ENCODE measurements at places on chromosomes 3 and 15.
A peak's percentile ranks its signal among the peaks of the same experiment; 100 is the strongest.

DNA sequence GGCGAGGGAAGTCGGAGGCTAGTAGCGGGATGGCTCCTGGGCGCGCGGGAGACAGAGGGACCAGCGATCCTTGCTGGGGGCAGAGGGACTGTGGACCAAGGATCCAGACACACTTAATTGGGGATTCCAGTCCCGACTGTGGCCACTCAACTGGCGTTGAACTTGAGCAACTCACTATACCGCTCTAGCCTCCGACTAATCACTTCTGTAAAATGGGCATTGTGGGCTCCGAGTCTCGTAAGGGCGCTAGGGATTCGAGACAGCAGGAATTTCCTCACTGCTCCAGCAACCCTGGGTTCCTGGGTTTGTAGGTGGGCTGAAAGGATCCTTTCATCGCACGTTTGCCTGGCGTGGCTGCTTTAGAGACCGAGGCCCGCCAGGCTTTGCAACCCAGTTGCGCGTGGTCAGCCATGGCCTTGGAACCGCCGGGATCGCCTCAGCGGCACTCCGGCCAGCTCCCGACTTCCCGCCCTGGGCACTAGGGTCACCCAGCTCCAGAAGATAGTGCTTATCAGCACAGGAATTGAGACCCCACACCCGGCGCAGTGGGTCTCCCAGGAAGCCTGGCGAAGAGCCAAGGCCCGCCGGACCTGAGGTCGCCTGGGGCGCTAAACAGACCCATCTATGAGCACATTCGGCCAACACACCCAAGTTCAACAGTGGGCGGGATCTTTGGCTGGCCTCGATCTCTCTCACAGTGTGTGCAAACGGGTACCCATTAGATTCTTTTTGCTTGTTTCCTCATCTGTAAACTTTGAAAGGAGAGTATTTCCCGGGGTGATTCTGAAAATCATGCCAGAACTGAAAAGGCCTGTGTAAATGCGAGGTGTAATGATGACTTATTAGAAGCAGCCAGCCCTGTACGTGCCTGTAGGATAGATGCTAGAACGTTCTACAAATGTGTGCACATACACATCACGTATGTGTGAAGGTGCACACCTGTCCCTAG is 9.9 kb downstream of the FOXL2 start:
- no peak for DNase-seq

DNA sequence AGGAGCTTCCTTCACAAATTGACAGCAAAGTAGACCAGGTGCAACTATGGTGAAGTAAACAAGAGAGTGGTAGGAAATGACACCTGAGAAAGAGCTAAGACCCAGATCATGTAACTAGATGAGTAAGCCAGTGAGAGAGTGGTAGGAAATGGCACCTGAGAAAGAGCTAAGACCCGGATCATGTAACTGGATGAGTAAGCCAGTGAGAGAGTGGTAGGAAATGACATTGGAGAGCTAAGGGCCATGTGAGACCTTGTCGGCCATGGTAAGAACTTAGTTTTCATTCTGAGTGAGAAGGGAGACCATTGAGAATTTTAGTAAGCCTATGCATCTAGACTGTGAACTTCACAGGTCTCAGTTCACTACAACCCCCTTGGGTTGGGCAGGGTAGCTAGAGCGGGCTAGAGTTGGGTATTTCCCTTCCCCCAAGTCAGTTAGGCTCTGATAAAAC is 5.4 kb upstream of the SENP7 start:
- peak; percentile 67 for DNase-seq

- DNase-seq = no peak
Observed at GRCh38 chr3:180196658-180197057, 159.9 kb upstream of the PEX5L start.

DNA sequence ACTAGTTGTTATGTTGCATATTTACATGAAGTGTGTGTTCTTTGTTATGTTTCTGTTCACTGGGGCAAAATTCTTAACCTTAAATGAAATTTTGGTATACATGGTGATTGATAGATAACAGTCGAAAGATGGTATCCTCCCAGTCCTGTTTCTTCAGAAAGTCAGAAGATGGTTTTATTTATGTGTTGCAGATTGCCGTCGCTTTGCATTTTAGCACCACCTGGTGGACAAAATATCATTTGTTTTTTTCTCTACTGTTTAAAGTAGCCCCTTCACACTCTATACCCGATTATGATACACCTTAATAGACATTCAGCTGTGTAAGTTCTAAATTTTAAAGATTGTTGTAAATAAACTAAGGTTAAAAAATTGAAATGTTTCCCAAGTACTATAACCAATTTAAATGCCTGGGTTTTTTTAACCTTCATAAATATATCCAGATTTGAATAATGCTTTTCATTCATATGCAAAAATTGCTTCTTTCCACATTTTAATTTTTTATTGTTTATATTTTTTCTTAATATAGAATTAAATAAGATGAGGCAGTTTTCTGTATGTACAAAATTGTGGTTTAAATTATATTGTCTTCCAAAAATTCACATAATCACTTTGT is 152.2 kb downstream of the ALCAM start:
- peak; percentile 21 for DNase-seq

DNA sequence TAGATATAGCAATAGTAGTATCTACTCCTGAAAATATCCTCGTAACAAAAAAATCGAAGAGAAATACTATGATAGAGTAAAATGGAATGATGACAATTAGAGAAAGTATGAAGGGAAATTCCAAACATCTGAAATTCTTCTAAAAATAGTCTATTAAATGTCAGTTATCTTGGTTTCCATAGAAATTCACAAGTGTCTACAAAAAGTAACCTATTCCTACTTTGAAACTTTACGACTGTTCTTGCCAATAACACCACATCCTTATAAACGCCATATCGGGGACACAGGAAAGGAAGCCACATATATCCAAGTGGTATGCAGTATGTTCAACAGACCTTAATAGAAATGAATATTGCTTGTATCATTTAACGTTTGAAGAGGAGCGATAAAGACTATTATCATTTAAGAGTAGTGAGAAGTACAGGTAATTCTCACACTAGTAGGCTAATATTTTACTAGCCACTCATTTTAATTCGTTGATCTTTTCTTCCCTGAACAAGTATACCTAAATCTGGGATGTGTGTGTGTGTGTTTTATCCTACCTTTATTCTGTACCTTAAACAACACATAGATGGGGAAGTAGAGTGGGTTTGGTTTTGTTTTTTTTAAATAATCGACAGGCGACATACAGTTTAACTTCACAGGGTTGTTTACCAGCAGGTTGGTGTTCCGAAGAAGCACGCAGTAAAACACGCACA is 1.2 kb downstream of the GPR176 start:
- DNase-seq = no peak

DNA sequence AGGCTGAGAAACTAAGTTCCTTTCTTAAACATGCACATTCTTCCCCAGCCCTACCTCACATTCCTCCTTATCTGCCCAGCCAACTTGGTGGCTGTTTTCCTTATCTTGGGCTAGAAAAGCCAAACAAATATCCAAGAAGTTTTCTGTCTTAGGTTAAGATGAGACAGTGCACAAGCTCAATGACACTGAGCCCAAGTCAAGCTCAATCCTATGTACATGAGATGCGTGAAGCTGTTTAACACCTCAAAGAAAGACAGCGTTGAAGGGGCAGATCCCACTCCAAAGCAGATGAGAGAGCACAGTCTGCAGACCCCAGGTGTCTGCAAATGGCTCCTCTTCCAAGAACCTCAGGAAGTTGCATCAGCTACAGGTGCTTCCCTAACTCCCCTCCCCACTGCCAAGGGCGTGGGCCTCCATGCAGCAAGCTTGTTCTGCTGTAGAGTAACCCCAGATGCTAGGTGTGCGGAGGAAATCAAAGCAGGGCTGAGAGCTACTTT is 16.6 kb downstream of the LRRC2 start:
- no peak for DNase-seq

- DNase-seq = no peak
Observed at GRCh38 chr3:170368921-170369320, 11.4 kb downstream of the SKIL start.

- no peak for DNase-seq
Observed at GRCh38 chr3:72490688-72491435, 357.4 kb downstream of the SHQ1 start.

- no peak for DNase-seq
Observed at GRCh38 chr3:98952404-98952803, 50.9 kb upstream of the DCBLD2 start.

DNA sequence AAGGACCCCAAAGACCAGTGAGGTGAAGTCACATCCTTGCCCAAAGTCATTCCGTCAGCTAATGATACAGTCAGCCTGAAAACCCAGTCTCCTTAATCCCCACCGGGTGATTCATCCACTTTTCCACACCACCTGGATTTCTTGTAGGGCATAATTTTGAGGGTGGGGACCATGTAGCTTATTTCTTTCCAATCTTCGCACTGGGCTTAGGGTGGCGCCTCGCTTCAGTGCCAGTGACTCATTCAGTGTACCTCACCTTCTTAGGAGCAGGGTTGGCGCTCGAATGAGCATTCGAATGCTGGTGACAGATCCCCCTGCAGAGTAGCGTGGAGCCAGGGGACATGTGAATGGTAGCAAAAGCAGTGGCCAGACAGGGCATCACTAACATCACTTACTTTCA is 24.0 kb downstream of the BMF start:
- DNase-seq = no peak

Data from activated CD4-positive, alpha-beta T cell treated with anti-CD3 and anti-CD28 coated beads for 36 hours (primary cell).